ENCODE measurements at places on chromosomes 3 and 15. TPM values are rescaled to one million over a fixed set of nuclear protein-coding genes. Genes with fewer than 3 reads are reported as not detected.
A peak's percentile ranks its signal among the peaks of the same experiment; 100 is the strongest.

GRCh38 chr3:141373768-141374526 is 5.6 kb downstream of the ZBTB38 start:
- no peaks in the 10 kb centered on the region for H3K27me3 ChIP-seq
- H3K4me3 ChIP-seq = no peak overlapping the region
- DNase-seq = no peak
- no peaks in the 10 kb centered on the region for H3K36me3 ChIP-seq
- H3K27ac ChIP-seq = peak overlapping the region; percentile 71
- peaks cover 61% of the 10 kb centered on the region for H3K4me1 ChIP-seq

DNA sequence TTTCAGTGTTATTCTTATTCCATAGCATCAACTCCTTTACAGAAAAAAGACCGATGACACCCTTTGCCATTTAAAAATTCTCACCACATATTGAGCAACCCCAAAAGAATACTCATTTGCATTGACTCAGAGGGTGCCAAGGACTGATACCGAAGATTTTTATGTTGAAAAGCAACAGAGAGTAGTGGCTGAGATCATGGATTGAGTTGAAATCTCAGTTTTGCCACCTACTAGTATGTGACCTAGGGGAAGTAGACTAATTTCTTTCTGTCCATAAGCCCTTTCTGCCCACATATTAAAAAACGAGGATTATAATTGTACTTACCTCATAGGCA is 313.9 kb upstream of the SATB1 start:
- peaks cover 41% of the 10 kb centered on the region for H3K36me3 ChIP-seq
- no peaks in the 10 kb centered on the region for H3K27me3 ChIP-seq
- peak overlapping the region; percentile 58 for H3K4me3 ChIP-seq
- peaks cover 81% of the 10 kb centered on the region for H3K4me1 ChIP-seq

GRCh38 chr15:37951999-37952398 is 17.6 kb downstream of the TMCO5A start:
- H3K4me1 ChIP-seq = no peaks in the 10 kb centered on the region
- no peak overlapping the region for H3K4me3 ChIP-seq
- H3K27me3 ChIP-seq = peaks cover 2% of the 10 kb centered on the region
- no peak overlapping the region for H3K27ac ChIP-seq

DNA sequence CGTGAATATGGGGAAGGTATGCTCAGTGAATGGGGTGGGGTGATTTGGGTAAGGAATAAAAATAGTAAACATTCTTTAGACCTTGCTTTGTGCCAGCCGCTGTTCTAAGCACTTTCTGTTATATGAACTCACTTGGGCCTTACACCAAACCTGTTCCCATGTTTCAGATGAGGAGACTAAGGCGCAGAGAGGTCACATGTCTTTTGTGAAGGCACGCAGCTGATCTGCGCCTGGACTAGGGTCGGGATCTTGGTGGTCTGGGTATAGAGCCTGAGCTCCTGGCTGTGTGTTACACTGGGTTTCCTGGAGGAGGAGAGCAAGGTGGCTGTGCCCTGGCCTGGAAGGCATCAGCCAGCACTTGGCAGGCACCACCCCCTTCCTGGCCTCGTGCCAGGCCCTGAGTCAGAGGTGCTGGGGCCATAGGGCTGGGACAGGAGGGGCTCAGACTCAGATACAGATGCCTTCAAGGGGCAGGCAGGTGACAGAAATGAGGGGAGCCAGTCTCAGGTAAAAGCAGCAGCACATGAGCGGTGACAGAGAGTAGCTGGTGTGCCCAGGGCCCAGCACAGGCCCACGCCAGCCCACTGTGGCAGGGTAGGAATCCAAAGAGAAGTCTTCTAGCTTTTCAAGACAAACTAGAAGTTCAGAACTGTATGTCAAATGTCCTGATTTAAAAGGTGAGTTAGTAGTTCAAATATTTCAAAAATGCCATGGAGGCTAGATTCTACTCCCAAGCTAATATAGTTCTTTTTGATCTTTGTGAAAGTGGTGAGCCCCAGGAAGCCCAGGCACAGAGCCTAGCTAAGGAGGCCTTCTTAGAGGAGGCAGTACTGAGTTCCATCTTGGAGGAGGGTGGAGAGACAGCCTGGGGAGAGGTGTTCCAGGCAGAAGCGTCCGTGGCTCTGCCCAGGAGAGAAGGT is 83.1 kb downstream of the DNAJB8 start:
- no peaks in the 10 kb centered on the region for H3K27me3 ChIP-seq
- H3K36me3 ChIP-seq = no peaks in the 10 kb centered on the region
- no peak overlapping the region for H3K4me3 ChIP-seq

- no peaks in the 10 kb centered on the region for H3K27me3 ChIP-seq
- no peak overlapping the region for H3K4me3 ChIP-seq
- H3K4me1 ChIP-seq = peaks cover 37% of the 10 kb centered on the region
- peaks cover 6% of the 10 kb centered on the region for H3K36me3 ChIP-seq
- H3K27ac ChIP-seq = peak overlapping the region; percentile 13
Measured at GRCh38 chr3:194466761-194467356, 19.9 kb downstream of the ATP13A3 start.

- H3K4me3 ChIP-seq = no peak overlapping the region
- no peaks in the 10 kb centered on the region for H3K36me3 ChIP-seq
- no peaks in the 10 kb centered on the region for H3K27me3 ChIP-seq
- DNase-seq = no peak
Measured at GRCh38 chr3:3027976-3028567, 82.1 kb downstream of the IL5RA start.

GRCh38 chr3:174408310-174408709 is 450.8 kb upstream of the NAALADL2 start:
- H3K4me3 ChIP-seq = no peak overlapping the region
- no peaks in the 10 kb centered on the region for H3K36me3 ChIP-seq
- DNase-seq = no peak
- H3K27ac ChIP-seq = no peak overlapping the region
- no peaks in the 10 kb centered on the region for H3K4me1 ChIP-seq

IL17RB gene
- total RNA-seq = not detected

Data from activated CD8-positive, alpha-beta T cell treated with anti-CD3 and anti-CD28 coated beads for 36 hours (primary cell).